ENCODE measurements at places on chromosomes 5 and 9. TPM values are rescaled to one million over a fixed set of nuclear protein-coding genes. Genes with fewer than 3 reads are reported as not detected.

DNA sequence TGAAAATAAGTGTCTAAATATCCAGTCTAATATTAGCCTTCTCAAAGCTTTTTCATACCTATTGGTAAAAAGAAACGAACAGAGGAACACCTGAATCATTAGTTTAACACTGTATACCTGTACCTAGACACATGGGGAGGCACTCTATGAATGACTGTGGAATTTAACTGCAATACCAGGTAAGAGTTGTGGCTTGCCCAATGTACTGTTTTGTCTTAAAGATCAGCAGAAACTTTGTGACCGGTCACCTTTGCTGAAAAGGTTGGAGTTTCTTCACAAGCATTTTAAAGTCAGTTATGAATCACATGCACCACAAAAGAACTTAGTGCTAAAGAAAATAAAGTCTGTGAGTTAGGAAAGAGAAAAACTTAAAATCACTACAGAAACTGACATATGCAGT lies 2.4 kb downstream of the PGGT1B start:
- DNase-seq = no peak

The AGXT2 gene
- polyA plus RNA-seq = 0.55 TPM

The FOXD4L3 gene
- polyA plus RNA-seq = not detected

DNA sequence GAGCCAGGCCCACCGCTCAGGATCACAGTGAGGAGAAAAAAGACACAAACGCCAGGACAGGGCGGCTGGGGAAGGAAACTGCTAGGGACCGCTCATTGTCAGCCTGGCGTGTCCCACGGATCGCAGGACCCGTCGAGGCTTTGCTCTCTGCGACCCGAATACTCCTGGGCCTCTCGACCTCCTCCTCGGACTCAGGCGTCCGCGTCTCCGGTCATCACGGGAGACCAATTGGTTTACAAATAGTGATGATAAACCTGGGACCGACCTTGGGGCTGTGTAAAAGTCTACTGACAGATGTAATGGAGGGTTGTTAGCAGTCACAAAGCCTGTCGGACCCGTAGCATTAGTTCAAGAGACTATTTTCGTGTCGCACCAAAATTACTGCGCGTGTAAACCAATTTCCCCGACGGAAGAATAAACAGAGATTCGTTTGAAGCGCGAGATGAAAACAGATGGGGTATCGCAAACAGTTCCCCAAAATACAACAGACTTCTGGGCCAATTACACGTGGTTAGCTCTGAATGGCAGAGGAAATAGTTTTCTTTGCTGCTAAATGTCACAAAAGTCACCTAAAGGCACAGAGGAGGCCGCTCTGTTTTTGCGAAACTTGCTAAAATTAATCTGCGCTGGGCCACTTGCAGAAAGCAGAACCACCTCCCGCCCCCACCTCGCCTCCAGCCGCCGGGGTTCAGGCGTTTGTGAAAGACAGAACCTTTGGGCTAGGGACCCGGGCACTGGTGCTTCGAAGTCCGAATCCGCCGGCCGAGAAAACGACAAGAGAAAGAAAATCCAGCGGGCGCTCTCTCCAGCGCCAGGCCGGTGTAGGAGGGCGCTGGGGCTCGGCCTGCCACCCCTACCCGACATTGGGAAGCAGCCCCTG lies 67.6 kb downstream of the FOXD1 start:
- DNase-seq = no peak

The GNA14 gene
- polyA plus RNA-seq = 11.4 TPM
